ENCODE measurements at places on chromosomes 3 and 15.

- no peak for DNase-seq
Measured at GRCh38 chr3:107367353-107367752, 9.9 kb upstream of the CCDC54 start.

GRCh38 chr3:139317215-139317614, 26.6 kb upstream of the MRPS22 start:
- DNase-seq, result no peak

DNA sequence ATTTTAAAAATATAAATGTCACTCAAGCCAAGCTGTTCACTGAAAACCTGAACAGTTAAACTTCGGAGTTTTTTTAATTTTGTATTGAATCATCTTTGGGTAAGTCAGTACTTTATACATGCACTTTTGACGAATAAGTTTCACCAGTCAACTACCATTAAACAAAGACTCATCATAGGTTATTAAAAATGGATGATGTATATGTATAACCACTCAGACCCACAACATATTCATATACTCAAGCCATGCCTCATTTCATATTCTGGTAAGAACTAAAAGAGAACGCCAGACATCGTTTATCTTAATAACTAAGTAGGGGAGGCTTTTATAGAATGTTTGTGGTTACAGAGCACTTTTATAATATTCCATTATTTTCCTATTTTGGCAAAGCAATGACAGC, 18.3 kb downstream of the MSL2 start:
- DNase-seq, result no peak

GRCh38 chr3:105561876-105562275, 195.2 kb downstream of the ALCAM start:
- DNase-seq, result no peak

DNA sequence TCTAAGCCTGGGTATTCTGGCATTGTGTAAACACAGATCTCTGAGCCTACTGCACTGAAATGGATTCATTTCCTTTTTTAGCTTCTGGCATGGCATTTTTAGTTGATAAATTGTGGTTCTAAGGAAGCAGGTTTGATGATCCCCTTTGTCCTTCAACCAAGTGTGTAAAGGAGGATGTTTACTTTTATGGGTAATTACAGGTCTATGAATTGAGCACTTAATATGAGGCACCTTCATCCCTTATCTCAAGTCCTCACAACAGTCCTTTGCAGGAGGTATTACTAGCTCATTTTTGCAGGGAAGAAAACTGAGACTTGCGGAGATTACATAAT, 30.8 kb upstream of the ZBTB38 start:
- DNase-seq, result no peak

DNA sequence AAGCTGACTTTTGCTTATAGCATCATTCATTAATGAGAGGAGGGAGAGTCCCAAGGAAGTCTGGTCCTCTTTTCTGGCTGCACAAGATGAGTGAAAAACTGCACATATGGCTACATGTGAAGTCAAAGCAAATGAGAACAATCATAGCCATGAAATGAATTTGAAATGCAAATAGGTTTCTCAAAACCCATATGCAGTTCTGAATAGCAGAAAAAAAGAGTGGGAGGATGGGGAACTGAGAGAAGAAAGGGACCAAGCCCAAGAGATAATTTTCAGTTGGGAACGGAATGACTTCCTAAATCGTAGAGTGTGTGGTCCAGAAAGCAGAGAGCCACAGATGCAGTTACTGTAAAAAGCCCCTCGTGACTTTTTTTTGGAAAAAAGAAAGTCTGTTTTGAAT, 66.3 kb downstream of the GTPBP8 start:
- DNase-seq, result no peak

- no peak for DNase-seq
Measured at GRCh38 chr3:150391161-150391560, 16.9 kb upstream of the TSC22D2 start.

DNA sequence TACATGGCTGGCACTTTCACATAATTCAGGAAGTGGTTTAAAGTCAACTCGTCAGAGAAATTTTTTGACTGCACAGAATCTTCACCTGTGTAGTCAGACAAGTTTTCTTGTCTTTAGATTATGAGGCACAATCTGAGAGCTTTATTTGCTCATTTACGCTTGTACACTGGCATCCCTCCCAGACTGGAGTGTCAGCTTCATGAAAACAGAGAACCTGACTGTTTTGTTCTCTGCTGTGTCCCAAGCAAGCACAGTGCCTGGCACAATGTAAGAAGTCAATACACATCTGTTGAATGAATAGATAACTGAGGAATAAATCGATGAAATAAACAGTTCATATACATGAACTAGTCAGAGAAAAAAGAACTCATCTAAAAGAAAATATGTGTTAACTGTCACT, 846.1 kb upstream of the CFAP20DC start:
- DNase-seq, result no peak

DNA sequence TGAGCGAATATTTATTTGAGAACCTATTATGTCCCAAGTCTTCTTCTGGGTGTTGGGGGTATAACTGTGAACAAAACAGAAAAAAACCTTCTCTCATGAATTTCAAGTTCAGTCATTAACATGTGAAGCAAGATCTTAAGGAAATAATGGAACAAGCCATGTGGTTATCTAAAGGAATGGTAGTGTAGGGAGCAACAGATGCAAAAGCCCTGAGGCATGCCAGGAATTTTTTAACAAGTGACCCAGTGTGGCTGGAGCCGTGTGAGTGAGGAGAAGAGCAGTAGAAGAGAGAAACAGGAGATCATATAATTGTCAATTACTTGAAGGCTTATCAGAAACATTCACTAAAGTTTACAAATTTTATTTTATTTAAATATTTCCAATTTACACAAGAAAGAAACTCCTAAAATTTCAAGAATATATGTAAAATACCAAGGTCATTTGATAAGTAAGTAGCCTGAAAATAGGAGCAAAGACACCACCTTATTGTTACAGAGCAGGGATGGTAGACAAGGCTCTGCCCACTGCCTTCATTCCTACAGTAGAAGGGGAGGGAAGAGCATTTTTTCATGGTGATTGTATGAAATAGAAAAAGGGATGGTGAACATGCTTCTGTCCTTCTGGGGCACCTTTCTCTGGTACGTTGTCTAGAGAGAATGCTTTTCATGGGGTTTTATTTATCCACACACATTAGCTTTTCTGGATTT, 345.1 kb downstream of the PLOD2 start:
- no peak for DNase-seq

DNA sequence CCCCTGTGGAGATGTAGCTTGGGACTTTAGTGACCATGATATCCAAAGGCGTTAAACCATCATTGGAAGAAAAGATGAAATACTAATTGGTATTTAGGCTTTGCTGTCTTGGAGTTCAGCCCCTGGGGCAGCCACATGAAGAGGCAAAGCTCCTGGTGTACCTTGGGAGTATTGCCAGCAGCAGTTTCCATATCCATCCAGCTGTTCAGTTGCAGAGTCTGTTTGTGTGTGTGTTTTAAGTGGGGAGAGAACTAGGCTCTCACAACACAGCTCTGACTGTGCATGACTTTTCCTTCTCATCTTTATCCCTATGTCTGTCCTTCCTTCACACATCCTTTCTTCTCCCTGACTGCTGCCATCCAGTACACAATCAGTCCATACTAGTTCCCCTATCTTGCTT, 98.9 kb downstream of the CDIN1 start:
- DNase-seq, result no peak

GRCh38 chr3:185188816-185189215, 36.0 kb upstream of the C3orf70 start:
- no peak for DNase-seq

DNA sequence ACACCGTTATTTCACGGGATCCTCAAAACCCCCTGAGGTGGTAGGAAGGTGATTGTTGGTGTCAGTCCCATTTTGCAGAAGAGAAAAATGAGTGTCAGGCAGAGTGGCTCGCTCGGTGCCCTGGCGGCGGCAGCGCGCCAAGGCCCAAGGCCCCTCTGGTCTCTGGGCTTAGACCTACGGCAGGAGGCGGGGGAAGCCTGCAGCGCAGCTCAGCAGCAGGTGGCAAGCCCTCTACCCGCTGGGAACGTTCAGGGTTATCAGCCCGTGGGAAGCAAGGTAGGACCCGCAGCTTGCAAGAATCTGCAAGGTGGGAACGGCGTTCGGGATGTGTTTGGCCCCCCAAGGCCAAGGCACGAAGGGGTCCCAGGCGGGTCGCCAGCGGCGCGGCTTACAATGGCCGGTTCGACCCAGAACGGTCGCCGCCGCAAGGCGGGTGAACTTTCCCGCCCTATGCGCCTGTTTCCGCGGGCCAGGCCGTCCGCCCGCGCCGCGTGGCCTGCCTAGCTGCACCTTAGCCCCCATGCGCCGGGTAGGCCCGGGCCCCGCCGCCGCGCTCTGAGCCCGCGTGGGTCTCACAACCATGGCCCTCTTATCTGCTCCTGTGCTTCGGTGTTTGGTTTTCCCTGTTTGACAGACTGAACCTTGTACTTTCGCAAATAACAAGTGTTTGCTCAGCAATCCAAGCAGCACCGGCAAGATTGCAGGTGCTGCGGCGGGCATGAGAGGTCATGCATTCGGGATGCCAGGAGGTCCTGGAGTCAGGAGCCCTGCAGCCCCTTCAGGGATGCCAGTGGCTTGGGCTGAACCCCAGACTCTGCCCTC, 39.7 kb downstream of the CCNL1 start:
- no peak for DNase-seq

All from stimulated activated CD4-positive, alpha-beta T cell treated with anti-CD3 and anti-CD28 coated beads, Interleukin-15, amount 100 ng/mL, for 48 hours (primary cell).